ENCODE measurements at places on chromosomes 12 and 14. TPM values are rescaled to one million over a fixed set of nuclear protein-coding genes. Genes with fewer than 3 reads are reported as not detected.

- DNase-seq = no peak
These were observed 9.5 kb downstream of the FANCM start for GRCh38 chr14:45145214-45145613.

DNA sequence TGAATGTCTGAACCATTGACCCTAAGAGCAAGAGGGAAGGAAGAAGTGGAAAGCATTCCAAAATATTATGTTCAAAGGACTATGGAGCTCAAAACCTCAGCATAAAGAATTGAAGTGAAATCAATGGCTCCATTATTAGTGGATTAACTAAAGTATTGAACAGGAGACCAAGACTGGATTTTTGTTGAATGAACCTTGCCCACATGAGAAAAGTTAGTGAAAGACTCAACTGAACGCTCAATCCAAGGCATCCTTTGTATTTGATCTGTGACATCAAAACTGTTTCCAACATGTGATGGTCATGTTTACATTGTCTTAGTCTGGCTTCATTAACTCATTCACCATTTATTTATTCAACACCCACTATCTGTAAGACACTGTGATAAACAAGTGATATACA lies 161.0 kb downstream of the CNTN1 start:
- DNase-seq = no peak

DNA sequence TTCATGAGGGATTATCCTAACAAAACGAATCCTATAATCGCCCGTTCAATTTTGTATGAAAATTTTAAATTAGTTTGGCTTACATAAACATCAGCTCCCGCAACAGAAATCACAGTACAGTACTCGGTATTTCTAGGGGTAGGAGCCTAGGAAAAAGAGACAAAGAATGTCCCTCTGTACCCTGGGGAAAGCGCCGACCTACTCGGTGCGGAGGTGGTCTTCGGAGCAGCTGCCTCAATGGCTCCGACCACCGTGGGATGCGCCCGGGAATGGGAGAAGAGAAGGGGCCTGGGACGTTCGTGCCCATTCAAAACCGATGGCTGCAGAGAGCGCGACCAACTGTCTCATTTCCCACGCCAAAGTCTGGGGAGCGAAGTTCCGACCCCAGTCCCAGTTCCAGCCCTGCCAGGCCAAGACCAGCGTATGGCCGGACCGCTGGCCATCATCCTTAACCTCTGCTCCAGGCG lies 618 bp downstream of the GNPNAT1 start:
- peak; percentile 12 for DNase-seq

DNA sequence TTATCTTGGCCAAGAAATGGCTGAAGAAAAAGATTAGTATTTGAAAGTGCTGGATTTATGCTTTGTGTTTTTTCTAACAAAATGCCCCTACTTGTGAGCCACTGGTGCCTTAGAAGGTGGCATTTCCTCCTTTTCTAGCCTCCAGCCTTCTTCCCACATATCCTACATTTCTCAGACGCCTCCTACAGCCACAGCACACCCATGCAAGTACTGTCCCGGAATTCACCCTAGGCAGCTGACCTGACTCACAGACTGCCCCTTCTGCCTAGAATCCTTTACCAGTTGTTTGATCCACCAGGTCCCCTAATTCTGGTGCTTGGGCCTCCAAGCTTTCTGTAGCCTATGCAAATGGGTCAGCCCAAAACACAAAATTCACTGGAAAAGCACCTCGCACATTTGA lies 166.0 kb downstream of the FOXN3 start:
- no peak for DNase-seq

Gene ACOT6
- 0.25 TPM for polyA plus RNA-seq

Gene COX8C
- polyA plus RNA-seq = 0.71 TPM

Gene TAS2R31
- polyA plus RNA-seq = 2.2 TPM

DNA sequence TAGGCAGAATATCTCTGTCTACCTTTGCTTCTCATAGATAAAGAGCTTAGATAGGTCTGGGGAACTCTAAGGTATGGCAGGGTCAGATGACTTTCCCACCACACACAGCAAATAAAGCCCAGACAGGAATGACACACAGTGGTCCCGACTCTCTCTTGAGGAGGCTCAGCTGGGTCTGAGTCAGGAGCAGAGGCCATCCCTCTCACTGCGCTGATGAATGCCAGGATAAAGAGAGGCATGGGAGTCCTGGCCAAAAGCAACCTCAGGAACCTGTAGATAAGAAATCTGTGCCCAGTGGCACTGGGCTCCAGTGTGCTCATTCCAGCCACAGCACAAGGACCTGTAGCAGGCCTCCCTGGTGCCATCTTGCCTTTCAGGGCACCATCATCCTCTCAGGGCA lies 129.4 kb upstream of the PARP11 start:
- DNase-seq = no peak

DNA sequence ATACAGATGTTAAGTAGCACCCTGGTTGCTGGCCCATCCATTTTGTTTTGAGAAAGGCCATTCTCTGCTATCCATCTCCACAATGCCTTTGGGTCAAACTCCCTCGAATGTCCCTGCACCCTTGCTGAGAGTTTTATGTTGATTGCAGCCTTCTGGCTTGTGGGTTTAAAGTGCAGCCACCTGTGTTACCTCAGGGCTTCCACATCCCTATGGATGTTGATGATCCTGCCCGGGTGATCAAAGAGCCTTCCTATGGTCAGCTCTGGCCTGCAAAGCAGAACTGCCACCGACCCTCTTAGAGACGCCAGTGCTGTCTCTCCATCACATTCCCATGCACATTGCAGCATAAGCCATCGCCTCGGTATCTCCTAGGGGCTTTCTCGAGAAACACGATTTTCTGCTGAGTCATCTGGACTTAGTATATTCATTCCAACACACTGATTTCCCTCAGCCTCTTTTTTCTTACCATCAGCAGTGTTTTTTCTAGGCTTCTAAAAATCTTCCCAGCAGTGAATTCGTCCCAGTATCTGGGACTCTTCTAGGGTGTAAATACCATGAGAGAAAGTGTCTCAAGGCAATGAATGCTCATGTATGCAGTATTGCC lies 585.7 kb upstream of the TMEM132C start:
- DNase-seq = no peak

DNA sequence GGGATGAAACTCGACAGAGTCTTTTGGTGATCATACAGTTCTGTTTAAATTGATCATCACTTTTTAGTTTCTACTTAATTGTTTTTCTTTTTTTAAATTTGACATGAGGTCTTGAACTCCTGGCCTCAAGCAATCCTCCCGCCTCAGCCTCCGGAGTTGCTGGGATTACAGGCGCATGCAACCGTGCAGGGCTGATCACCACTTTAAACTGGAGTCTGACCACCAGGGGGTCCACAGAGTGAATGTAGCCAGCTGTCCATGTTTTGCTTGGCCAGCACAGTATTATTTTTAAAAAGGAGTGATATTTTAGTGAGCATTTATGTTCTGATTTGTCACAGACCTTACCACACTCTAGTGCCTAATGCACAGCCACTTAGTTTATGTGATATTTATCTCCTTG lies 10.7 kb downstream of the DAAM1 start:
- DNase-seq = no peak

Gene CPM
- 27.3 TPM for polyA plus RNA-seq

Gene HSPA2
- 13.4 TPM for polyA plus RNA-seq

DNA sequence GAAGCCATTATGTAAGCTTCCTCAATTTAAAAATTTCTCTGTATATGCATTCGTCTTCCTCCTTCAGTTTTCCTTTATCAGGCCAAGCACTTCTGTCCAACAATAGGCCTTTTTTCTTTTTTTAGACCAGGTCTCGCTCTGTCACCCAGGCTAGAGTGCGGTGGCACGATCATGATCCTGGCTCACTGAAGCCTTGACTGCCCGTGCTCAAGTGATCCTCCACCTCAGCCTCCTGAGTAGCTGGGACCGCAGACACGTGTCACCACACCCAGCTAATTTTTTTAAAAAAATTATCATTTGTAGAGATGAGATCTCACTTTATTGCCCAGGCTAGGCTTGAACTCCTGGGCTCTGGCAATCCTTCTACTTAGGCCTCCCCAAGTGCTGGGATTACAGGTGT lies 25.8 kb downstream of the TAOK3 start:
- no peak for DNase-seq

Gene SSPN
- 13.0 TPM for polyA plus RNA-seq
